ENCODE measurements at places on chromosomes 2 and 18.

DNA sequence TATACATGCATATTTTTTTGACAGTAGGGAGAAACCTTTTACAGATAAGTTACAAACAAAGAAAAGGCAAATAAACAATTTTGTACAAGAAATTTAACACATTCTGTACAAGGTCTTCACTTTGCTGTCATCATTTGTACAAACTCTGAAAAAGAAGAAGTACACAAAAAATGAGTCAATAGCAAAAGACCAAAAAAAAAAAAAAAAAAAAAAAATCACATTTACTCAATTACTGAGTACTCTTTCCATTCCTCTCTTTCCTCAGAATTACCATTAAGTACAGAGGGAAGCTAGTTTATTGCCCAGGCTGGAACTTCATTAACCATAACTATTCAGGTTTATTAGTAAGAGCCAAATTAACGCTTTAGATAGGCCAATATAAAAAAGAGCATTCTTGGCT, 5.6 kb upstream of the STPG4 start:
- DNase-seq = no peak

DNA sequence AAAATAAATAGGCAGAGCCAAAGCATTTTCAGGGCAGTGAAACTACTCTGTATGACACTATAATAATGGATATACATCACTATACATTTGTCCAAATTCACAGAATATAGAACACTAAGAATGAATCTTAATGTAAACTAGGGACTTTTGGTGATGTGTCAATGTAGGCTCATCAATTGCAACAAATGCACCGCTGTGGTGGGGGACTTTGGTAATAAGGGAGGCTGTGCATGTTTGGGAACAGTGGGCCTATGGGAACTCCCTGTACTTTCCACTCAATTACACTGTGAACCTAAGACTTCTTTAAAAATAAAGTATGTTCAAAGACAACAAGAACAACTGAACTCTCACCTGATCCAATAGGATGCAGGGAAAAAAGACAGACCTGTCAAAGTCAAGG, 220.7 kb downstream of the CMPK2 start:
- no peak for DNase-seq

GRCh38 chr2:158923180-158923594, 45.3 kb upstream of the TANC1 start:
- DNase-seq = no peak

DNA sequence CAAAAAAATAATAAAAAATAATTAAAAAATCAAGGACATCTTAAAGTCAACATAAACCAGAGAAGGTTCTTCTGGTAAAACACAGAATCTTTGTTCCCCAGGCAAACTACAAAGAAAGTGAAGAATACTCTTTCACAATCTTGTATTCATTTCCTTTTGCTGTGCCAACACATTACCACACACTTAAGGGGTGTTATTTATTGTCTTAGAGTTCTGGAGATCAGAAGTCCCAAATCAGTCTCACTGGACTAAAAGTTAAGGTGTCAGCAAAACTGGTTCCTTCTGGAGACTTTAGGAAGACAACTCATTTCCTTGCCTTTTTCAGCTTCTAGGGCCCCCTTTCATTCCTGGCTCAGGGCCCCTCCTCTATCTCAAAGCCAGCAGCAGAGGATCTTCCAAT, 12.2 kb upstream of the CAB39 start:
- DNase-seq = no peak

DNA sequence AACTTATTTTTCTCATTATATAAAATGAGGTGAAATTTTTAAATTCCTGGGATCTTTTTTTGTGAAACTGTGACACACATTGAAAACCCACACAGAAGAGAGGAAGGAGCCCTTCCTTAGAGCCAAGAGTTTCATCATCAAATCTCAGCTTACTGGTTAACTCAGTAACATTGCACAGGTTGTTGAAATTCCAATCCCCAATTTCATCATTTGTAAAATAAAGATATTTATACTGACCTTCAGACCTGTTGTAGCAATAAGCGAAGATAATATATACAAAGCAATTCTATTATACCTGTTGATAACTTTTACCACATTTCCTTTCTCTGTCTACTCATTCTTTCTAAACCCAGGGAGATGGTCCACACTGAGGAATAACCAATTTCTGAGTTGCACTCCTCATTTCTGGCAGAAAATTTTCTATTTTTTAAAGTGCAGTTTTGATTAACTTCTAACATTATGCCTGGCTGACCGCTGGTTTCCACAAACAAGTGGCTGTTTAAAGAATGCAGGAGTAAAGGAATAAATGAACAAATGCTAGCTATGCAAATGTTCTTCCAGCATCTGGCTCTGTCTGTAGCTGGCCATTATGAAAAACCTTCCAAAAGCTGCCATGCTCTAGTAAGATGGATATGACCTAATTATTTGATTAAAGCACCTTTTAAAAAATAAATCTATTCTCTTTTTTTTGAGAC, 105.7 kb upstream of the LINC00305 start:
- no peak for DNase-seq

DNA sequence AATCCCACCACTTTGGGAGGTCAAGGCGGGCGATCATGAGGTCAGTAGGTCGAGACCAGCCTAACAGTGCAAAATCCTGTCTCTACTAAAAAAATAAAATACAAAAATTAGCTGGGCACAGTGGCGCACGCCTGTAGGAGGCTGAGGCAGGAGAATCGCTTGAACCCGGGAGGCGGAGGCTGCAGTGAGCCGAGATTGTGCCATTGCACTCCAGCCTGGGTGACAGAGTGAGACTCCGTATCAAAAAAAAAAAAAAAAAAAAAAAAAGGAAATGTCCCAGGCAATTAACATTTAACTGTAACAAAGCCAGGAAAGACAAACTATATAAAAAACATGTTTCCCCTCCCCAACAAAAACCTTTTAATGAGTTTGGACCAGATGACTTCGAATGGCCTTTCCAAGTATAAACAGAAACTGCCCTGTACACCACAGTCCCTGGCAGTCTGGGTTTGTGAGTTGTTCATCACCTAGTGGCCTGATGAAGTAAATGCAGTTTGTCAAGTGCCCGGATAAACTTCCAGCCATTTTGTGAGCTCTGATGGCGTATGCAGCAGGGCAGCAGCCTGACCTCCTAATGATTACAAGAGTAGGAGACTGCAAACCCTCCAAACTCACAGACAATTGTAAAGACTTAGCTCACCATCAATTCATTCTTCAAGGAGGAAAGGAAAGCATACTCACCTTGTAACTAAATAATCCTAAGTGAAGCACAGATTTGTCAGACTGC, 16.6 kb upstream of the PCBP1 start:
- peak; percentile 83 for DNase-seq

GRCh38 chr2:145041706-145042105, 521.8 kb upstream of the ZEB2 start:
- DNase-seq = no peak

- no peak for DNase-seq
Measured at GRCh38 chr2:106117882-106118684, 76.0 kb downstream of the UXS1 start.

DNA sequence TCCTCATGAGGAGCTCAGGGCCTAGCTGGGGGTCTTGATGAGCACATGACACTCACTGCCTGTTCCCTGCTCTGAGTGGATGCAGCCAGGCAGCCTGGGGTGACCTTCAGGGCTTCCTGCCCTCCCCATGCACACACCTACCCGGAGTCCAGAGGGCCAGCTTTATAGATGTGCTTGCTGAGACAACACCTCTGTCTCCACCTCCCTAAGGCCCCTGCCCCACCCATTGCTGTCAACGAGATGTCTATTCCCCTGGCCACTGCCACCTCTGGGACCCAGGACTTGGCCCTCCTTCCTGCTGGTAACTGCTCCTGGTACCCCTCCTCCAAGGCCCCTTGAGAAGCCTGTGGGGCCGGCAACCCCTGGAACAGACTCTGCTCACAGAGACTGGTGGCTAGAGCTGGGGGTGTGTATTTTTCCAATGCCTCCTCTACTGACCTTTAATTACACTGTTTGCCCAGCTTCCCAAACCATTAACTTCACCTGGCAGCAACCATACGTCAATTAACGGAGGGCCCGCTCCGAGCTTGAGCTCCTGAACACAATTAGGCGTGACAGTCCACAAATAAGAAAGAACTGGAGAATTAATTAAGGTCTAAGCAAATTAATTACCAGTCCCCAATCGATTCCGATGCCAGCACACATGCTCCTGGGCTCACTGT, 66.3 kb downstream of the EMX1 start:
- no peak for DNase-seq

- DNase-seq = no peak
Measured at GRCh38 chr2:102368461-102369109, 13.0 kb downstream of the IL18R1 start.

- no peak for DNase-seq
Measured at GRCh38 chr2:189047171-189047888, 73.2 kb downstream of the COL3A1 start.

- DNase-seq = no peak
Measured at GRCh38 chr2:78416625-78417300, 608.7 kb upstream of the REG3G start.

DNA sequence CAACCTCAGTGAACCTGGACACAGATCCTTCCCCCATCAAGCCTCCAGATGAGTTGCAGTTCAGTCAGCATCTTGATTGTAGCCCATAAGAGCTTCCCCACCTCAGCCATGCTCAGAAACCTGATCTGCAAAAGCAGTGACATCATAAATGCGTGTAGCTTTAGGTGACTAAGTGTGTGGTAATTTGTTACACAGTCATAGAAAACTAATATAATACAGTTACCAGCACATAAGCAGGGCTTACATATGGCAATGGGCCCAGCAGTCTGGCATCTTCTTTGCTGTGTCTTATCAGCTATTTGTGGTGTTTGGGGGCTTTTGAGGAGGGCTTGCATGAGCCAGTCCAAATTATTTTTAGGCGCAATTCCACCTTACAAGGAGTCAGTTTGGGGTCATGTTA, 807.0 kb downstream of the SLC4A3 start:
- no peak for DNase-seq

DNA sequence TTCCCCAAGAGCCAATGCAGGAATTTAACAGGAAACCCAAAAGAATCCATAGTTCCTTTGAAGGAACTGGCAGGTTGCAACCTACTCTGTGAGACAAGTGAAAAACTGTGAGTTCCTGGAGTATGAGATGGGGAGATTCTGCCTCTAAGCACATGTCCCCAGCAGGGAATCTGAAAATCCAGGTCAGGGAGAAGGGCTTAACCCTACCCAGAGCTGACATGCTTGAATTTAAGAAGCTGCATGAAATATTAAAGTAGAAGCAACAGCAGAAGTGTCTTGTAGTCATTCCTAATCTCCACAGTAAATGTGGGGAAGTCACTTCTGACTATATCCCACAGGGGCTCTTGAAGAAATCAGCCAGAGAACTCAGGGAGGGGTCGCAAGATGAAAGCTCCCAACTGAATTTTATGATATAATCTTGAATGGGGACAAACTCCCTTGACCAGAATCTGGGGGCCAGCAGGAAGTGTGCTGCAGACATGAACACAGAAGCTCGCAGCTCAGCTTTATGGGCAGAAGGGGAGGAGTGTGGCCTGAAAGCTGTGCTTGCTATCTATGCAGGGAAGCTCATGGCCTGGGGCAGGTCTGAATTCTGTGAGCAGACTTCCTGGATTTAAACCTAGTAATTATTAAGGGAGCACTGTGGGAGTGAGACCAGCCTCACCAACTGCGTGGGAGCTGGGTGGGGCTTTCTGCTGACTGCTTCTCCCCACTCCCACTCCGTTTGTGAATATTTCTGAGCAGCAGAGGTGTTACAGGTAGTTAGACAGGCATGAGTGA, 184.1 kb upstream of the KYNU start:
- no peak for DNase-seq

DNA sequence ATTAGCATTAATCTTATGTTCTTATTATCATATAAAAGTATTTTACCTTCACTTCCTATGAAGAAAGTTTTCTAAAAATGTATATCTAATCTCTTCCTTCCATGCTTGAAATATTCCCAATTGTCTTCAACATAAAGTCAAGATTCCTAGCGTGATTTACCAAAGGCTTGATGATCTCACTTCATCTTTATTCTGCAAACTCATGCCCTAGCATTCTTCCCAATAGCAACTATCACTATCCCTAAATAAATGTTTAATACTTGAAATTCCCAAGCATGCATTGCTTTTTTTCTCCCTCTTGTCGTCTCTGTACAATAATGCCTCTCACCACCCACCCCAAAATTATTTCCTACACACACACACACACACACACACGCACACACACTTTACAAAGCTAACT, 125.8 kb downstream of the VWC2L start:
- DNase-seq = no peak

DNA sequence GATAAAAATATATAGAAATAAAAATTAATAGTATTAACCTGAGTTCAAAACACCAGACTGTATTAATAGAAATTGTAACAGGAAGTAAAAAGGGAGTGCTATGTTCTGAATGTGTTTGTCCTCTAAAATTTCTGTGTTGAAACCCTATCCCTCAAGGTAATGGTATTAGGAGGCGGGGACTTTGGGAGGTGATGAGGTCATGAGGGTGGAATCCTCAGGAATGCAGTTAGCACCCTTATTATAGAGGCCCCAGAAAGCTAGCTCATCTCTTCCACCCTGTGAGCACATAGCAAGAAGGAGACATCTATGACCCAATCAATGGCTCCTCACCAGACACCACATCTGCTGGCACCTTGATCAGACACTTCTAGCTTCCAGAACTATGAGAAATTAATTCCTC, 124.5 kb downstream of the CMPK2 start:
- no peak for DNase-seq

DNA sequence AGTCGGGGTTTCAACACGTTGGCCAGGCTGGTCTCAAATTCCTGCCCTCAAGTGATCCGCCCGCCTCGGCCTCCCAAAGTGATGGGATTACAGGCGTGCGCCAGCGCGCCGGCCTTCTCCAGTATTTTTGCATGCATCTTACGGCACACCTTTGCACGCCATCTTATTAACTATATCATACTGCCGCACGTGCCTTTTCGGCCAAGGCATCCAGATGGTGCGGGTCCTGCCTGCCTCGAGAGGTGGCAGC, 765 bp upstream of the ING5 start:
- DNase-seq = no peak

GRCh38 chr2:25410370-25410769, 68.6 kb upstream of the DNMT3A start:
- DNase-seq = no peak

GRCh38 chr2:58484221-58484620, 243.1 kb upstream of the FANCL start:
- no peak for DNase-seq

GRCh38 chr18:31643003-31643402, 41.4 kb downstream of the B4GALT6 start:
- DNase-seq = no peak

DNA sequence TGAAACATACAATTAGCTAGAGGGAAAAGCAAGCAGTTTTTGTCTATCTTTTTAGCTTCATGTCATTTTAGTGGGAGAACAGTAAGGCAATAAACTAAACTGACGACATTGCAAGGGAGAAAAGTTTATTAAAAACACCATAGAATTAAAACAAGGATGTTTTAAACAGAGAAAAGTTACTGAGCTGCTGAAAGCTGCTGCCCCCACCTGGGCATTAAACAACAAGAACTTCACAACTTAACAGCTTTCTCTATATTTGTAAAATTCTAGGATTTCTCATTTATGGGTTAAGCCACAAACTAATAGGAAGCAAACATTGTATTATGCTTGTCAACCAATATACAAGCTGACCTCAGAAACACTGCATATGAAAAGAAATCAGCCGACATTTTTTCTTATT, 289.2 kb downstream of the ERBB4 start:
- no peak for DNase-seq

GRCh38 chr2:202032846-202033316, 774 bp upstream of the FZD7 start:
- DNase-seq = peak; percentile 54
